ENCODE measurements at places on chromosomes 5 and 9.

- DNase-seq, result no peak
These were observed 13.1 kb downstream of the LPCAT1 start for GRCh38 chr5:1510631-1511030.

- no peak for DNase-seq
These were observed 371.4 kb downstream of the TLE1 start for GRCh38 chr9:81317939-81318338.

DNA sequence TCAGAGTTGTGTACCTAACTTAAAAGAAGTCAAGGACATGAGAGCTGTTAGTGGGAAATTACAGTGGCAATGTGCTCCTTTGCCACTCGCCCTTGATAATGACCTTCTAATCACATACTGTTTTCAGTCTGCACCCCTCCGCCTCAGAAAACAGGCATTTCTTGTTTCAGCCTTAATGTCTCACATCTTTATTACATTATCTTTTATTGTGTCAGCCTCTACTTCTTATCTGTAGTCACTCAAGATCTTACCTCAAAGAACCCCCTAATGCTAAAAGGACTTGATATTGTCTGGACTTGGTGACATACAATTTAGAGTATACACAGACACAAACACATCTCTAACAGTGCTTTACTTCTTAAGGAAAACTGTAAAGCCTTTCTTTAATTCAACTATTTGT lies 97.9 kb downstream of the PLCXD3 start:
- no peak for DNase-seq

- no peak for DNase-seq
These were observed 11.2 kb upstream of the TRIO start for GRCh38 chr5:14131855-14132503.

DNA sequence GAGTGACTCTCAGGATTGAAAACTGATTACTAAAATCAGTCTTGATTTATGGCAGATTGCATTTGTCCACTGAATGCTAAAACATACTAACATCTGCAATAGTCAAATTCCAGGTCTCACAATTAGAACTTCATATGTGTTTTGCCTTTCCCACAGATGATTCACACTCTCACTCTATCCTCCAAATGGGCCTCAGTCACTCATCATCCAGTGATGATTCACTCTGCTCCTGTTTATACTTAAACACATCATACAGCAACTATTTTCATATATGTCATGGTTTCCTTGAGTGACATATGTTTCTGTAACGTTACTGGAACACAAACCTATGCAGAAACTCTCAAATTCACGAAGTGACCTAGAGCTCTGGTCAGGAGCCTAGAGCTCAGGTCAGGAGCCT lies 512.9 kb downstream of the HINT1 start:
- DNase-seq, result no peak

GRCh38 chr5:129356846-129357245 lies 103.3 kb upstream of the ADAMTS19 start:
- DNase-seq, result no peak

- no peak for DNase-seq
These were observed 27.6 kb downstream of the DAP start for GRCh38 chr5:10733426-10733825.

DNA sequence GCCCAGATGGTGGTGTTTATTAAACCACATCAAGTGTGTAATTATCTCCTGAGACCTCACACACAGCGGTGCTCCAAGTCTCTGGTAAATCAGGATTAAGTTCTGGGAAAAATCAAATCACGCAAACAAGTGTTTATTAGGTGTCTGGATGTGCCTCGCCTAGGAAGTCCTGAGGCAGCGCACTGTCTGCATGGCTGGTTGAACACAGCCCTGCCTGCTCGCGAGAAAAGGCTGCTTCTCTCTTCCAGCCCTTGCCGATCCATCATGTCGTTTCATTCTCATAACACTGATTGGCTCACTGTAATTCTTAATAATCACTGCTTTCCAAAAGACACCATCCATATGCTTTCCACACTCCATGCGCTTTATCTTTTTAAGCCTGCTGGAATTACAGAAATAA lies 229.6 kb upstream of the DAP start:
- no peak for DNase-seq
